ENCODE measurements at places on chromosomes 11 and 22.
A peak's percentile ranks its signal among the peaks of the same experiment; 100 is the strongest.

- no peak for DNase-seq
Observed at GRCh38 chr11:11426226-11426952, 73.3 kb upstream of the CSNK2A3 start.

DNA sequence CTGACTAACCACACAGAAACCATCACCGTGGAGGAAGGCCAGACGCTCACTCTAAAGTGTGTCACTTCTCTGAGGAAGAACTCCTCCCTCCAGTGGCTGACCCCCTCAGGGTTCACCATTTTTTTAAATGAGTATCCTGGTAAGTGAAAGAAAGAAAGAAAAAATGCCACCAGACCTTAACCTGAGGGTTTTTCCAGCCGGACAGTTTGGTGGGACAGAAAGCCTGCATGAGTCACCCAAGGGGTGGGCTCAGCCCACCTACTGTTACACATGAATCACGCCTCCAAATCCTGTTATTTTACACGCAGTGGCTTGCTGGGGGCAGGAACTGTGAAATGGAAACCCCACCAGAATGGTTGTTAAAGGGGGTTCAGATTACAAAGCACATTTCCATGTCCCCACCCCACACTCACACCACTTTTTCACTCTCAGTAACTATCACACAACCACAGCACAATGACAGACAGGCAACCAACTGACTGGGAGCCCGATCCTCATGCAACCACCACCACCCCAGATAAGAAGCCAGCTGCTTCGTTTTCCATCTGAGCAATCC lies 11.9 kb downstream of the CRTAM start:
- no peak for DNase-seq

- DNase-seq = no peak
Observed at GRCh38 chr11:118618991-118619375, 11.6 kb downstream of the PHLDB1 start.

- DNase-seq = no peak
Observed at GRCh38 chr11:113075586-113076095, 114.4 kb downstream of the NCAM1 start.

- DNase-seq = no peak
Observed at GRCh38 chr22:30945653-30946052, 22.9 kb downstream of the MORC2 start.

DNA sequence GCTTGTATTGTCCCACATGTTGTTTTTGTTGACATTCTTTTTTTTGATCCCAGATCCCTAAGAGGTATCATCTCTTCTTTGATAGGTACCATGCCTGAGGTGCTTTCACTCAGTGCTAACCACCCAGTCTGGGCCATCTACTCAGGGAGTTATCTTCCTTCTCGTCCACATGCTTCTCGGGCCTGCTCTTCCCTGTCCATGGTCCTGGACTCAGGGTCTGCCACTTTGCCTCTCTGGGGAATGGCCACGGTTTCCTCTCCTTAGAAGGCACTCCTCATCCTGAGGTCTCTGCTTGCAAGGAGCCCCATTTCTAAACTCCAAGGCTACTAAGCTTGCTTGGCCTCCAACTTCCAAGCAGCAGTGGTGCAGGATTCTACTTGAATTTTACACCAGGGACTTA lies 227.0 kb upstream of the NCAM1 start:
- no peak for DNase-seq

GRCh38 chr11:73579641-73580434 lies 18.1 kb downstream of the FAM168A start:
- DNase-seq = no peak

DNA sequence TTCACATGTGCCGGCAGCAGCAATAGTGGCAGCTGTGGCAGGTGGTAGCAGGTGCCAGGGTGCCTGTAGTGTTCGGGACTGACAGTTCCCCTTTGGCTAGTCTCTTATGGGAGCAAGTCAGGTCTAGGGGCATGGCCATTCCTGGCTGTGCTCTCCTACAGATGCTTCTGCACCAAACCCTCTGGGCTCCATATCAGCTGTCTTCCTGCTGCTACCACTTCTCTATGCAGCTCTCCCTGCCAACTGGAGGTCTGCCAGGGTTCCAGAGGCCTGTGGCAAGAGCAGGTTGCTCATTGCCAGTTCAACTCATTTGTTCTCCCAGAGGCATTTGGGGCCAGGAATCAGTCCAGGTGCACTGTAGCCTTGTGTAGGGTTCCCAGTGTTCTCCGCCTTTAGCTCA lies 473.7 kb downstream of the JRKL start:
- no peak for DNase-seq

DNA sequence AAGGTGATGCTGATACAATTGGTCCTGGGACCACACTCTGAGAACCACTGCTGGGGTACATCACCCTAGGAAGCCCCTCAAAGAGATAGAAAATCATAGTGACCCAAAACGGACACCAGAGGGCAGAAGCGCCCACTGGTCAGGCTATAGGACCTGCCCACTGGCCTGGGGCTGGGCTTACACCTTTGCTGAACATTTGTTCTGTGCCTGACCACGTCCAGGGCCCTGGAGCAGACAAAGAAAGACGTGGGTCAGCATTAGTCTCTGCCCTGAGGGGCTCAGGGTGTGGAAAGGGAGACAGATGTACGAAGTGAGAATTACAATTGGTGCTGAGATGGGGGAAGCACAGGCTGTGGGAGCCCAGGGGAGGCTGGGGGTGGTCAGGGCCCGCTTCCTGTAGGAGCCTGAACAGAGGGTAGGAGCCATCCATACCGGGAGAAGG lies 14.4 kb upstream of the SERPINH1 start:
- peak; percentile 36 for DNase-seq

GRCh38 chr11:61007383-61007955 lies 36.0 kb downstream of the CD6 start:
- DNase-seq = no peak

- DNase-seq = no peak
Observed at GRCh38 chr11:12117200-12117599, 6.8 kb downstream of the MICAL2 start.

DNA sequence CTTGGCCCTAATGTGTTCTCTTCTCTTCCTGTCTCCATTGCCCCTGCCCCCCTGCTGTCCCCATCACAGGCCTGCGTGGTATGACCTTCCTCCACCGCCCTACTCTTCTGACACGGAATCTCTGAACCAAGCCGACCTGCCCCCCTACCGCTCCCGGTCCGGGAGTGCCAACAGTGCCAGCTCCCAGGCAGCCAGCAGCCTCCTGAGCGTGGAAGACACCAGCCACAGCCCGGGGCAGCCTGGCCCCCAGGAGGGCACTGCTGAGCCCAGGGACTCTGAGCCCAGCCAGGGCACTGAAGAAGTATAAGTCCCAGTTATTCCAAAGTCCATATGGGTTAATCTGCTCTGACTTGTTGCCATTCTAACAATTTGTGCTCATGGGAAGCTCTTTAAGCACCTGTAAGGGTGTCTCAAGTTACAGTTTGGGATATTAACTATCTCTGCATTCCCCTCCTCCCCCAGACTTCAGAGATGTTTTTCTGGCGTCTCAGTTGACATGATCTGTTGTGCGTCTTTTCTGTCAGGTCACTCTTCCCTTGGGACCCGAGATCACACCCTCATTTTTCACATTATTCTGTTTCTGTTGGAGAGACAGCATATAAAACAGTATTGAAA lies 60.0 kb downstream of the COMMD9 start:
- DNase-seq = no peak

DNA sequence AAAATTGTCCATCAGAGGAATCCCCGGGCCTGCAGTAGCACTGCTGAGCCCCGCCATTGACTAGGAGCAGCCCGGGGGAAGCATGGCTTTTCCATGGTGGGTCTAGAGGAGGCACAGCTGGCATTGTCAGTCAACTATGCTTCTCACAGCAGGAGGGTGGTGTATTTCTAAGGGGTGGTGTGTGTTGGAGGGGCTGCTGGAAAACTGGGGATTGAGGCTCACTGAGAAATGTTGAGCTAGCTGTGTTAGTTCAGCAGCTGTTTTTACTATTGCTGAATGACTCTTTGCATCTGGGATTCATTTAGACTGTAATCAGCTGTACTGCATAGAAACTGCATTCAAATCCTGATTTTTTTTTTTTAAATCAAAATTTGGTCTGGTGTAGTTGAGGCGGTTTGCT lies 5.6 kb downstream of the DDX10 start:
- no peak for DNase-seq

DNA sequence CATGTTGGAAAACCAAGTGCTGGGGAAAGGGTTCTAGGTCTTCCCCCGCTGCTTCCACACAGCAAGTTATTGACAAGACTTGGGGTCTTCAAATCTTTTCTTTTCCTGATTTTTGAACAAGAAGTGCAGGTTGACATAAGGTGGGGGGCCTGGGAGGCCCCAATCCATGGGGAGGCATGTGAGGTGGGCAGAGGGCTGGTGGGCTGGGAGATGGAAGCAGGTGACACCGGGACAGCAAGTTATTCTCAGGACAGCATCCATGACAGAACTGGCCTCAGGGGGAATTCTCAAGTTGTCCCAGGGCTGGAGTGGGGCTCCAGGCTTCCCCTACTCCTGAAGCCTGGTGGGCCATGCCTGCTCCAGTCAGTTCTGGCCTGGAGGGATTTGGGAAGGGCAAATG lies 5.5 kb downstream of the FGF19 start:
- no peak for DNase-seq

GRCh38 chr22:31969789-31970489 lies 25.6 kb downstream of the YWHAH start:
- DNase-seq = peak; percentile 18

- no peak for DNase-seq
Observed at GRCh38 chr11:41309111-41309522, 150.3 kb downstream of the LRRC4C start.

DNA sequence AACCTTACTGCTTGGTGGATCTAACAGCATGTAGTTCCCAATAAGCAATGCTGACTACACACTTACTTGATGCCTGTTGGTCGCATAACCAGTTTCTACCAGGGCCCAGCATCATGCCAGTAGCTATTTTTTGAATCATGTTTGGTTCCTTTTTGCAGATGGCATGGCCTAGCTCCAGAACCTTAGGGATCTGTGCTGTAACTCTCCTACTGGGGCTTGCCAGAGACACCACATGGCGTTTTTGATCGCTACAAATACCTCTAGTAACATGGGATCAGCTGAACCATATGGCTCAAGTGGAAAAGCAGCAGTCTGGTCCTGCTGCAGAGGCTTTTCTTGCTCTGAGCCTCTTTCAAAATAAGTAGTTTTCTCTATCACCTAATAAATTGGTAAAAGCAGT lies 654.6 kb upstream of the API5 start:
- DNase-seq = no peak

DNA sequence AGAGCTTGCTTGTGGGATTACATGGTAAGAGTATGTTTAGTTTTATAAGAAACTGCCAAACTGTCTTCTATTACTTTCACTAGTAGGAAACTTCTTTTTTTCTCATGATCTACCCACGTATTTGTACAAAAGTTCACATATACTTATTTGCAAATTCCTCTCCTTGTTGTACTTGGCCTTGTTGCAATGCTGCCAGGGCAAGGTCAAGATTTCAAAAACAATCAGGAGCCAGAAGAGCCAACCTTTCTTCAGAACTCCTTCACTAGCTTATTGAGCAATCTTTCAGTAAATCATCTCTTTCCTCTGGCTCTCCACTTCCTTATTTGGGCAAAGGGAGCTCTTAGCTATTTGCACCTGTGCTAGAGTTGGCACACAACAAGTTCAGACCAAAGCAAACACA lies 9.7 kb downstream of the SRSF8 start:
- no peak for DNase-seq
